ENCODE measurements at places on chromosomes 11 and 22. TPM values are rescaled to one million over a fixed set of nuclear protein-coding genes. Genes with fewer than 3 reads are reported as not detected.

DNA sequence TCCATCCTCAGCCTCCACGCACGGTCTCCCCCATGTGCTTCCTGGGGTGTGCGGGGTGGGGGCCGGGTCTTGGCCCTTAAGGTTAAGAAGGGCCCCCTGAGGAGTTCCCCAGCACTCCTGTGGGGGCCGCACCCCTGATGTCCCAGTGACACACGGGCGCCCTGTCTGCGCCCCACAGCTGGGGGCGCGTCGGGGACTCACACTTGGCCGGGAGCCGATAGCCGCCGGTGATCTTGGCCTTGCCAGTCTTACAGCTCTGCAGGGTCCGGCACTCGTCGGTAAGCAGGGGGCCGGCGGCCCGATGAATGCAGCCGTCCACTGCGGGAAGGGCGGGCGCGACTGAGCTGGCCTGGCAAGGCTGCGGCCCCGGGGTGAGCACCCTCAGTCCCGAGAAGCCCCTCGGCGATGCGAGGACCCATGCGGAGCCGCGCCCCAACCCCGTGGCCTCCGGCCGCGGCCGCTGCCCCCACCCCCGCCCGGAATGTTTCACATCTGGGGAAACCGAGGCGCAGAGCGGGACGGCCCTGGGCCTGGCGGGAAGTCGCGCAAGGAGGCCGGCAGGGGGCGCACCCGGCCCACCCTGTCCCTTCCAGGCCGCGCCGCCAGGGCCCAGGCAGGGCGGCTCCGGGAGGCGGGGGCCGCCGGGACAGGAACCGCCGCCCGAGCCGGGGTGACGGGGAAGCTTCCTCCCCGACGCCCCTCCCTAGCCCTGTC lies 13.9 kb downstream of the OTUB1 start:
- DNase-seq = peak; percentile 71

- DNase-seq = no peak
Observed at GRCh38 chr11:29268733-29269132, 748.1 kb downstream of the KCNA4 start.

- DNase-seq = no peak
Observed at GRCh38 chr22:19401483-19401882, 30.1 kb downstream of the HIRA start.

DNA sequence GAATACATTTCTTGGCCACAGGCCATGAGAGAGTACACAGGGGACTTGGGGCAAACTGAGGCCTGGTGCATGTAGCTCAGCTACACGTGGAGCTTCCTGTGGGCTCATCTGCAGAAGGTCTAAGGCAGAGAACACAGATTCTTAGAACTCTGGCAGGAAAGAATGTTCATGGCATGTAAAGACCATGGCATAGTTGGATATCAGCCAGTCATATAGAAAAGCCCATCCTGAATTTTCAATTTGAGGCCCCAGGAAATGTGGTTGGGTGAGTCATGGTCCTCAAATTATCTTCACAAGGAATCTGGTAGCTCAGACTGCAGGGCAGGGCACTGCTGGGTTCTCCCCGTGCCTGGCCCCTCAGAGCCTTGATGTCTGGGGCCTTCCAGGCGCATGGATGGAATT lies 13.7 kb upstream of the ST3GAL4 start:
- DNase-seq = no peak

DNA sequence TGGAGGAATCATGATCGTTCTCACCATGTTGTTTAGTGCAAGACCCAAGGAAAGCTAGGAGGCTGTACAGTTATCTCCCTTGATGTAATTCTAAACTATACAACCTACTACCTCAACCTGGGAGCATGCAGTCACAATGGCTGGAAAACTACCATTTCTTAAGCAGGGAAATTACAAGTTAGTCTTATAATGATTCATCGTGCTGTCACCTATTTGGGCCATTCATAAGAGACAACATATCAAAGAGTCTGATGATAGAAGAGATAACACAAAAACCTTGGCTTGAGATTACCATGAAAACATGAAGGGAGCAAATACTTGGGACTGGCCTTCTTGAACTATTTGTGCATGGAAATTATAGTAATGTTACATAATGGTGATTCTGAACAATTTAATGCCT lies 30.5 kb upstream of the BLID start:
- DNase-seq = no peak

GRCh38 chr22:47437110-47437509 lies 674.7 kb downstream of the TBC1D22A start:
- DNase-seq = peak; percentile 21

DNA sequence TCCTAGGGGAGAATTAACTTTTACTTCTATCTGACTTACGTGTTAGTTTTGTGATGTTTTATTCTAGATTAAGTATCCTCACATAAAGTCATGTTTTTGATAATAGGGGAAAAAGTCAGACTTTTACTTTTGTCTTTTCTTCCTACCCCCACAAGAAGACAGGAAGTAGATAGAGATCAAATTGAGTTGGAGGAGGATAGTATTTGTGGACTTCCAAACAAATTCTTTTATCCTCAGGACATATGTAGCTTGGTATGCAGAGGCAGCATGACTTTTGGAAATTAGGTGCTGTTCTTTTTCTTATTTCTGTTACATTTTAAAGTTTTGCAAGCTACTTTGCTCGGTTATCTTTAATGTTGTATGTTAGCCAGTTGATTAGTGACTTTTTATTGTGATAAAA lies 61.4 kb downstream of the MTMR3 start:
- no peak for DNase-seq

DNA sequence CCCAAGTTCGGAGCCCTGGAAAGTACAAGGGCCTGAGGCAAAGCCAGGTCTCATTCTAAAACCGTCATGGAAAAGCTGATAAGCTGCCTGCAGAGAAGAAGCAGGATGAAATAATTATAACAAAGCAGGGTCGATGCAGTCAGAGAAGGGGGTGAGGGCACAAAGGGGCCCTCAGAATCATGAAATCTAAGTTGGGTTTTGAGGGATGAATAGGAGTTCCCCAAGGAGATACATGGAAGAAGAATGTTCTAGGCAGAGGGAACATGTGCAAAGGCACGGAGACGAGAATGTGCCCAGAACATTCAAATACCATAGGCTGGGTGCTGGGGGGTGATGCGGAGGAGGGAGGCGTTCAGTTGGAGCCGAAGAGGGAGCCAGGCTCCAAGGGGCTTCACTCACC lies 25.0 kb downstream of the IGLL1 start:
- DNase-seq = no peak

- no peak for DNase-seq
Observed at GRCh38 chr11:33936725-33937604, 45.1 kb upstream of the LMO2 start.

GRCh38 chr22:28769394-28770085 lies 3.0 kb upstream of the CCDC117 start:
- no peak for DNase-seq

DNA sequence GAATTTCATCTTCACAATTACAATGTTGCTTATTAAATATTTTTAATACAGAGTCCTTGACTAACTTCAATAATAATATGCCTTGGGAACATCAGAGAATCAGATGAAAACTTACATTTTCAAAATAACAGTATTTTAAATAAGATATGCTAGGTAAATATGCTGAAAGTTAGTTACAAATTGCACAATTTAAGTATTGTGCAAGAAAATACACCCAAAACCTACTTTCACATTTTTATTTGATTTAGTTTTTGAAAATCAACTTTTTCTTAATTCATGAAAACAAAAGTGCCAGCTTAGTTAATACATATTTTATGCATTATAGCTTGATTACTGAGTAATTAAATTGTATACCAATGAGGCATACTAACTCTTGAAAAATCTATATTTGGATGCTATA lies 76.8 kb downstream of the SOX6 start:
- DNase-seq = no peak

- DNase-seq = no peak
Observed at GRCh38 chr22:44599500-44600140, 101.6 kb upstream of the RTL6 start.

The DEPDC7 gene
- total RNA-seq = 1.6 TPM

The TUBA8 gene
- 2.0 TPM for total RNA-seq

The RAG2 gene
- total RNA-seq = not detected

Measured in OCI-LY7 (cell line).